Jurkat, Clone E6-1 (cell line): ENCODE measurements at places on chromosomes 13 and 19.

DNA sequence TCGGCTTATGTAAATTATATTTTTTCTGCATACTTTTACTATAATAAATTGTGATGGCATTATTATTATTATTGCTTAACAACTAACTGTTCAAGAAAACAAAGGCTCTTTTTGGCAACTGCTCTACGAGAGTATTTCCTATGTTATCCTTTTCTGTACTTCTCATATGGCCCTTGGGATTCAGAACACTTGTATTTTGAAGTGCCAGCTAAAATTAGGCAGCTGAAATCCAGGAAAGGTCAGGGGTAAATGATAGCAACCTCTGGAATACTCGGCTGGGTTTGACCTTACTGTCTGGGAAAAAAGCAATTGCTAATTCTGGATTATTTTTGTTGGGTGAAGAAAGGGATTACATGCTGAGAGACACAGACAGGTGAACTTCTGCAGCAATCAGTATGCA lies 23.9 kb downstream of the EDNRB start:
- DNase-seq = no peak

GRCh38 chr13:113581871-113582270 lies 2.7 kb upstream of the TFDP1 start:
- DNase-seq = no peak

DNA sequence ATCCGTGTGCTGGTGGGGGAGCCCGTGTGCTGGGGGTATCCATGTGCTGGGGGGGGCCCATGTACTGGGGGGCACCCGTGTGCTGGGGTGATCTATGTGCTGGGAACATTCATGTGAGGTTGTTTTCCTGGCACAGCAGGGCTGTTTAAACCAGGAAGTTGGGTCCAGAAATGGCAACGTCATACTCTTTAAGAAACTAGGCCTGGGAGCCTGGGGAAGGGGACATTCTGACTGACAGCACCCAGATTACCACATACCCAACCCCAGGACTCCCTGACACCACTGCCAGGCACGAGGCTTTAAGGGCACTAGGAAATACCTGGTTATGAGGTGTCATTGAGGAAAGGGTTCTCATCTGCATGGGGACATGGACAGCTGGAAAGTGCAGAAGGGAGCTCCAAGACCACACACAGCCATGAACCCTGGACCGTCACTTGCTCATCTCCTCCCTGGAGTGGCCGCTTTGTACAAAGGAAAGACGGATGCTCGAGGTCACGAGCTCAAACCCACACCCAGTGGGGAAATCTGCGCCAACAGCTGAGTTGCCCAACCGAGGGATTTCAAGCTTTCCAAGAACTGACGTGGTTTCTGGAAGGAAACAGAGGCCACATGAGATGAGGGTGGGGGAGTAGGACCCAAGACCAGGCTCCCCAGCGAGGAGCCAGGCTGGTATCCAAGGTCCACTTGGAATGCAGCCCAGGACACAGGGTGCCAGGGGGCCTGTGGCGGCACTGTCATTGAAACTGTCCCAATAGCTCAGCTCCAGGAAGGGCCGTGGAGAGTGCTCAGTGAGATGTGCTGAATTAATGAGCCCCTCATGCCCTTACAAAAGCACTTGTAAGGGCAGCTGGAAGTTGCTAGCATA lies 40.9 kb downstream of the RAB20 start:
- no peak for DNase-seq

- no peak for DNase-seq
These were observed 26.2 kb downstream of the ZNF160 start for GRCh38 chr19:53076984-53077383.

DNA sequence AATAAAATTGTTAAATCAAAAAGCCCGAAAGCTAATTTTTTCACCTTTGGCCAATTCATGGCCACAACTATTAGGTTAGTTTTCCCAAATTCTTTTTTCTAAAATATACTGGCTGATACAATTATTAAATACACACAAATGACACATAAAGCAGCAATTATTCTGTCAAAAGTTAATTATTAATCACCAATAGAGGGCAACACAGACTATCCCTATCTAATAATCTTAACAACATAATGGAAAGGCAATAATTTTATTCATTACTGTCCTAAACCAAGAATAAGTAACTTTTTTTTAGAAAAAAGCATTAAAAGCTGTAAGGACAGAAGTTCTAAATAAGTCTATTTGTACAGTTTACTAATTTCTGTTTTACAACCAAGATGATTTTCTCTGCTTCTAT lies 51.7 kb downstream of the KATNAL1 start:
- DNase-seq = no peak

DNA sequence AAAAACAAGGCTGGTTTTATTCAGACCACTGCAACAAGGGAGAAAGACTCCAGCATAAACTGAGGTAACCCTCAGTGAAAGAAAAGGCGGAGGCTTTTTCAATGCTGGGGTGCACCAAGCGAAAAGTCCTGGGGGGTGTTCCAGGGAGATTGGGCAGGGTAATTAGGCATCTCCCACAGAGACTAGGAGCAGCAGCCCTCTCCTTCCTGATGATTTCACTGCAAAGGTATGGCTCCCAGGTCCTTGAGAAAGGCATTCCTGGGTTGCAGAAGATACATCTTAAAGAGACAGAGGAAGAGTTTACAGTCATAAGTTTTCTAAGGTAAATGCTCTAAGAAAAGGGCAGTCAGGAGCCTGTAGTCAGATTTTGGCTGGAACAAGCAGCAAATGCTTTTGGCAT lies 412.0 kb downstream of the FOXO1 start:
- no peak for DNase-seq

- DNase-seq = no peak
These were observed 141.2 kb downstream of the LHFPL6 start for GRCh38 chr13:39461685-39462266.

DNA sequence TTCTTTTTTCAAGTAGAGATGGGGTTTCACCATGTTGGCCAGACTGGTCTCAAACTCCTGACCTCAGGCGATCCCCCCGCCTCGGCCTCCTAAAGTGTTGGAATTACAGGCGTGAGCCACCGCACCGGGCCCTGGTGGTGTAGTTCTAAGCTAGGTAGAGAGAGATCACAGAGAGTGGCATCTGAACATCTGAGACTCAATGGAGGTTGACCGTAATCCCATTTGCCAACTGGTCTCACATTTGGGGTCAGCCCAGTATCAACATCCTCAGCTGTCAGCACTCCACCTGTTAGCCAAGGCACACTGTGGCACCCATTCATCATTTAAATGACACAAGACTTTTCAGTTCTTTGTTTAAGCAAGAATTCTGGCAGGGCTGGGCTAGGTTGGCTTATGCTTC lies 8.1 kb downstream of the SELENOW start:
- no peak for DNase-seq

- no peak for DNase-seq
These were observed 97.1 kb downstream of the MBNL2 start for GRCh38 chr13:97319113-97319720.

DNA sequence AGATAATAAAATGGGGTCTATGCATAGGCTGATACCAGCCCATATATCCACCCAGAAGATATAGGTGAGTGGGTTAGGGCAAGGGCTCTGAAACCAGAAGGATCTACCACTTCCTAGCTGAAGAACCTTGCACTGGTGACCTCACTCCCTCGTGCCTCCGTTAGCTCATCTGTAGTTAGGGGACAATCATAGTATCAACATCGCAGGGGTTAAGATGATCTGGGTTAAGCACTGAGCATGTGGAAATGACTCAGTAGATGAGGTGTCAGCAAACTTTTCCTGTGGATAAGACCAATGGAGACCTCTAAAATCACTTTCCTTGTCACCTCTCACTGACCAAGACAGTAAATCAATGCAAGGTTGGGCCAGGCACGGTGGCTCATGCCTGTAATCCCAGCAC lies 30.5 kb downstream of the TNFSF14 start:
- DNase-seq = no peak
